ENCODE measurements at places on chromosomes 3 and 15.

DNA sequence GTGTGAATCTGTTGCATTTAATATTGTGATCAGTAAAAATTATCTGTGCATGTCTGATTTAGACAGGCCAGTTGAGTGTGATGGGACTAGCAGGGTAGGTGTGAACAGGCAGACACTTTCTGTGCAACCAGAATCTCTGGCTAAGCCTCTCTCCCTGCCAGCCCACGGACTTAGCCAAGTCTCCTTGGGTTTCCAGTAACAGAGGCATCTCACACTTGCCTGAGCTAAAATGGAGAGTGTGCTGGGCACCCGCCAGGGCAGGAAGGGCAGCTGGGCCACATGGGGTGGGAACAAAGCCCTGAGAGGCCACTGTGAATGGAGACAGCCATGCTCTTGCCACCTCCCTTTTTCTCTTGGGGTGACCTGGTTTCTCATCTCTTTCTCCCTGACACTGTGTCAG is 12.5 kb upstream of the RPS27L start:
- DNase-seq = no peak

- no peak for DNase-seq
Observed at GRCh38 chr3:26132942-26133341, 343.1 kb downstream of the OXSM start.

DNA sequence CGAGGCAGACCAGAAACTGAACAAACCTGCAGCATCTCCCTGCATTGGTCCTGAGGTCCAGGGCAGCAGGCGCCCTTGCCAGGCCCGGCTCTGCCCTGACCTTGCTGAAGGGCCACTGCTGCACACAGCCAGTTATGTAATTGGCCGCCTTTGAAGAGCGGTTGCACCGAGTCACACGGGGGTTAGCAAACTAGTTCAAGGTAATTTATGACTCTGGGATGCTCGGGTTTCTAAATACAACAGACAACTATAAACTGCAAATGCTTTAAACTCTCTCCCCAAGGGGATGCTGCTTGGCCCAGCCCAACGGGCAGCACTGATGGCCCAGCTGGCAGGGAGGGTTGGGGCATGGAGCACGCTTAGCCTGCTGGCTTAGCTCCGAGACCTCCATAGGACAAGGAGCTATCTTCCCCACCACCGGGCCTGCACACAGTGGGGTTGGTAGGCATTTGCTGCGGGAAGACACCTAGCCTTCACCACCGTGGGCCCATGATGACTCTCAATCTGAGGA is 60.3 kb upstream of the IQSEC1 start:
- DNase-seq = no peak

GRCh38 chr15:73787621-73788020 is 34.5 kb upstream of the INSYN1 start:
- no peak for DNase-seq

DNA sequence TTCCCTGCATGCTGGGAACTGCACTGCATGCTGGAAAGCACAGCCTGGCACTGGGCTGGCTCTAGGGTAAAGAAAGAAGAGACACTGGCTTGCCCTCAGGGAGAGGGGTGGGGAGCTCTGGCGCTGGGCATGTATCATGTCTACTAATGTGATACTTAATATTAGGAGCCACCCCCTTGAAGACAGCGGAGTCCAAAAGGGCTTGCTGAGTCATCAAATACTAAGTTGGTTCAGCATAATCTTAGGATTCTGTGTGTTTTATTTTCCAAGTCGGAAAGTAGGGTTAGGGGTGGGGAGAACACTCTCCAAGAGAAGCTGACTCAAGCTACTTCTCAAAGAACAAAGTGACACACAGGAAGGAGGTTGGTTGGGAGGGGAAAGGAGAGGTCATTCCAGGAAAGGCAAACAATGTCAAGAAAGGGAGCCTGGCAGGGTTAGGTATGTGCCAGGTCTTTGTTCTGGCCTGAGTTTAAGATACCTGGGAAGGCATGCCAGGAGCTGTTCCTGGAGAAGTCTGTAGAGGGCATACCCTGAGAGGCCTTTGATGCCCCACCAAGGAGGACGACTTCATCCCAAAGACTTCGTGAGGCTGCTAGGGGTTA is 237.8 kb upstream of the NR2E3 start:
- DNase-seq = no peak

- no peak for DNase-seq
Observed at GRCh38 chr3:27826448-27826847, 104.3 kb upstream of the EOMES start.
